NCI-H345 (cell line): ENCODE measurements at places on chromosomes 1 and 21.

DNA sequence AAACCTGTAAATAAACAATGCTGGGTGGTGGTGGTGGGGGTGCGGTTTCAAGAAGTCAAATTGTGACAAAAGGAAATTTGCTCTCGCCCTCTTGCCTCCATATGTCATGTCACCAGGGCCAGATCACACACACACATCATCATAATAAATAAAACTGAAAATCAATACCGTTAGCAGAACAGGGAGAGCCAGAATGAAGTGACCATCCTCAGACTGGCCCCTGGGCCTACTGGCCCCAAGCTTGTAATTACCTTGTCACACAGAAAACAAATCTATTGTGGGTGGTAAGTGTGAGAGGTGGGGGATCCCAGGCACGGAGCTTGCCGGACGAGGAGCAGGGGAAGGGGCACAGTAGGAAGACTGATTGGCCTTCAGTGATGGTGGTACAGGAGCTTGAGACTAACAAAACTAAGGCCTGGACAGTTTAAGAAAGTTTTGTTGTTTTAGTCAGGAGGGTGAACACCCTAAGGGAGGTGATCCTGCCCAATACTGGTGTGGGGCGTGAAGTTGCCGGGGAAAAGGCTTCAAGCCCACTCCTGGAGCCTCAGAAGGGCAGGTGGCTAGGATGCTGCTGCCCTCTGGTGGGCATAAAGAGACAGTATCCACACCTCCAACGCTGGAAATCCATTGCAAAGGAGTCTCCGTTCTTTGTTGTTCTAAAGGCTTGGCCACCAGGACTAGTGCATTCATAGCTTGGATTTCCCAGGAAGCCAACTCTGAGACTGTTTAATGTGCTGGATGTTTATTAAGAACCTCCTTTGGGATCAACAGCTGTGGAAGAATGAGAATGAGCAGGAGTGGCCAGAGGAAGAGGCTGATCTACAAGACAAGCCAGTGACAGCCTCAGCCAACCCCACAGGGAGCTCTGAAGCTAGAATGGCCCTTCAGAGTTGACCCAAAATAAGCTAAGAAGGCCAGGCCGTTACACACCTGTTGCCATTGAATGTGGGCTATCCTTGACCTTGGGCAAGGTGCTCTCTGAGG lies 8.1 kb upstream of the C1orf216 start:
- peak; percentile 42 for DNase-seq

- DNase-seq: no peak
Measured at GRCh38 chr1:10857687-10858086, 61.2 kb upstream of the CASZ1 start.

DNA sequence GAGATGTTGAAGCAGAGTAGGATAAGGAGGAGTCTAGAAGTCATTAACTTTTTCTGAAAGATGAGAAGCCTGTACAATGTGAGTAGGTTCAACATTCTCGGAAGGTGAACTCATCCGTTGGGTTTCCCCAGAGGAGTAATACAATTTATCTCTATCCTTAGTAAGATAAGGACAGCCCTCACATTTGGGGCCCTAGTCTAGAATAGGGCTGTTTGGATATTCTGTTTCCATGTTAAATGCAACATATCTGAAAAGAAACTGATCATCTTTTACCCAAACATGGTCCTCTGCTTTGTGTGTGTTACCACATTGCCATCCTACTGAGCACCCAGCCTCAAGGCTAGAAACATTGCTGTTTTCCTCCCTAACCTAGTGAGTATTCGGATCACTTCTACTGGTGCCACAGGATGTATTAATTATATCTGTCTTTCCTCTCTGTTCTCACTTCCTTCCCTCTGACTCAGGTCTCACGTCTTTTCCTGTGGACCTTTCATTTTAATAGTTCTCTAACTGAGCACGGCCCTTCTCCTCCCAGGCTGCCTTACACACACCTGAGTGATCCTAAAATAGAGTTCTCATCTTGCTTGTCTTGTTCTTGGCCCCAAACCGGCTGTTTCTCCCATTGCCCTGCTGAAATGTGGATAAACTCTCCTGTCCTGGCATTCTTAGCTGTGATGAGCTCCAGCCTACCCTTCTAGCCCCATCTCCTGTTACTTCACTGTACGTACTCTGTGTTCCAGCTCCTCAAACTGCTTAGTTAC lies 91.7 kb downstream of the CDC14A start:
- no peak for DNase-seq

- no peak for DNase-seq
Measured at GRCh38 chr1:222334026-222334680, 213.8 kb downstream of the HHIPL2 start.

DNA sequence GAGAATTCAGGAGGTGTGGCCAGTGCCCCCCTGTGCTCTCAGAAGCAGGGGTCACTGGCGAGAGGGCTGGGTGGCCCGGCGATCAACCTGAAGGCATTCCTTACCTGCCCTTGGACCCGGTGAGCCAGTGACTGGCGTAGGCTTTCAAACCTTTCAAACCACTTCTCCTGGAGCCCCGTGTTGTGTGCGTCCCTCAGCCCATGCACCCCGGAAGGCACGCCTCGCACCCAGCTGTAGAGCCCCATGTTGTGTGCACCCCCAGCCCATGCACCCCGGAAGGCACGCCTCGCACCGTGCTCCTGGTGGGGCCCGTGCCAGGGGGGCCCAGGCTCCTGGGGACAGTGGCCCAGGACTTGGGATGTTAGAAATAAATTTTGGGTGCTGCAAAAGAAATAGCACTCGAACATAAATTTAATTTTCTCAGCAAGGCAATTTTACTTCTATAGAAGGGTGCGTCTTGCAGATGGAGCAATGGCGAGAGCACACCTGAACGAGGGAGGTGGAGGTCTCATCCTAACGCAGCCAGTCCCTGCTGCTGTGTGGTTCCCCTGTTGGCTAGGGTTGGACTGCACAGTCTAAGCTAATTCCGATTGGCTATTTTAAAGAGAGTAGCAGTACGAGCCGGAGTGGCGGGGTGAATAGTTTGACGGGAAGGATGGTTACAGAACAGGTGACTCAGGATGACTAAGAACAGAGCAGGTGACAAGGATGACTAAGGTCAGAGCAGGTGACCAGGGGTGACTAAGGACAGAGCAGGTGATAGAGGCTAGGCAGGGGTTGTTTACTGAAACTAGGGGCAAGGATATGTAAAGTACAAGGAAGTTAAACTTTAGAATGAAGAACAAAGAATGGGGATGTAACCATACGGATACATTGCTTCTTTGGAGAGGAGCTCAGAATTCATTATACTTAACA lies 47.4 kb downstream of the PRKCZ start:
- no peak for DNase-seq

GRCh38 chr1:158506369-158506987 lies 34.5 kb downstream of the OR10R2 start:
- DNase-seq: no peak

- no peak for DNase-seq
Measured at GRCh38 chr21:32687643-32688345, 40.0 kb downstream of the SYNJ1 start.

GRCh38 chr1:22089787-22090186 lies 37.3 kb downstream of the CDC42 start:
- no peak for DNase-seq

- DNase-seq: no peak
Measured at GRCh38 chr1:202624088-202624780, 86.0 kb downstream of the SYT2 start.

- peak; percentile 26 for DNase-seq
Measured at GRCh38 chr1:179251675-179252074, 22.2 kb upstream of the ABL2 start.

GRCh38 chr1:61058483-61059245 lies 23.7 kb upstream of the NFIA start:
- no peak for DNase-seq

- DNase-seq: no peak
Measured at GRCh38 chr1:167792188-167792565, 70.4 kb downstream of the MPZL1 start.

- no peak for DNase-seq
Measured at GRCh38 chr1:148353461-148354283, 129.4 kb downstream of the PPIAL4G start.

DNA sequence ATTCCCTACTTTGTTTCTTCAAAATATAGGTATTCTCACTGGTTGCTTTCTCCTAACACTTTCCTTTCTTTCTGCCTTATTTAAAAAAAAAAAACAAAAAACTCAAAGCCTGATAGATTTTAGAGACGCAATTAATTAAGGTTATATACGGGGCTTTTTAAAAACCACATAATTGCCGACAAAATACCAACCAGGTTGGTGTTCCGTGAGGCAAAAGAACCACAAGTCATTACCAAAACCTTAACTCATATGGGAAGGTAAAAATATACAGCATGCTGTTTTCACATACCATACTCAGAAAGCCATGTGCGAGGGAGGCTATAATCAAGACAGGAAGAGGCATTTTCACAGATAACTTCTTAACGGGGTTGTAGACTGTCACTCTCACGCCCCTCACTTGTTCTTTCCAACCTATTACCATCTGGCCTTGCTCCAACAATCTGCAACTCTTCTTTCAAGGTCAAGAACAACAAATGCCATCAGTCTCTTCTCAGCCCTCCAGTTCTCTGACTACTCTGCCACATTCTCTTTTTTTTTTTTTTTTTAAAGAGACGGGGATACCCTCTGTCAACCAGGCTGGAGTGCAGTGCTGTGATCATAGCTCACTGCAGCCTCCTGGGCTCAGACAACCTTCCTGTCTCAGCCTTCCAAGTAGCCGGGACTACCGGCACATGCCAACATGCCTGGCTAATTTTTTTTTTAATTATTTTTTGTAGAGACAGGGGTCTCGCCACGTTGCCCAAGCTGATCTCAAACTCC lies 102.6 kb downstream of the APP start:
- DNase-seq: no peak

GRCh38 chr1:201637282-201638079 lies 98.6 kb downstream of the NAV1 start:
- no peak for DNase-seq

DNA sequence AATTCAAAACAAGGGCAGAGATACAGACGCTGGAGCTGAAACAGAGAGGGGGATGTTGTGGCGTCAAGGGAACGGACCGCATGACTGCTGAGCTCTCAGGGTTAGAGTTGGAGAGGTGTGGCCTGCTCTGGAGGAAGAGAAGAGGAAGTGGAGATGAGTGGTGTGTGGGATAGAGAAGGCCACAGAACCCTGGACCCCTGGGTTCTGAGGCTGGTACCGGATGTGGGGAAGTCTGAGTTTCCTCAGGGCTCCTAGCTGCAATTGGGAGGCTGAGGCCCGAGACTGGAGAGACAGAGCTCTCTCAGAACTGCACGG lies 1.8 kb downstream of the BCAN start:
- no peak for DNase-seq

GRCh38 chr1:234216116-234216703 lies 157.0 kb upstream of the COA6 start:
- no peak for DNase-seq

DNA sequence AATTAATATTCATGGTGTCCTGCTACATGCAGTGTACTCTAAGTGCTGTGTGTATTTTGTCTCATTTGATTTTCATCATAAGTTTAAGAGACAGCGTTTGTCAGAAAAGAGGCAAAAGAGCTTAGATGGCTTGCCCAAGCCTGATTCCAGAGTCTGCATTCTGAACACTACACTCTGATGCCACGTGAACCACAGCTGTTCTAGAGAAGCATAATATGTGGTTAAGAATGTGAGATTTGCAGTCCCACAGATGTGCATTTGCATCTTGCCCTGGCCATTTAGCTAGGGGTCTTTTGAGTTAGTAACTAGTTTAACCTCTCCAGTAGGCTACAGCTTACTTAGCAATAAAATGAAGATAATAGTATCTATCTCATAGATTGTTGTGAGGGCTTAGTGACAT lies 9.2 kb upstream of the GADD45A start:
- DNase-seq: no peak

DNA sequence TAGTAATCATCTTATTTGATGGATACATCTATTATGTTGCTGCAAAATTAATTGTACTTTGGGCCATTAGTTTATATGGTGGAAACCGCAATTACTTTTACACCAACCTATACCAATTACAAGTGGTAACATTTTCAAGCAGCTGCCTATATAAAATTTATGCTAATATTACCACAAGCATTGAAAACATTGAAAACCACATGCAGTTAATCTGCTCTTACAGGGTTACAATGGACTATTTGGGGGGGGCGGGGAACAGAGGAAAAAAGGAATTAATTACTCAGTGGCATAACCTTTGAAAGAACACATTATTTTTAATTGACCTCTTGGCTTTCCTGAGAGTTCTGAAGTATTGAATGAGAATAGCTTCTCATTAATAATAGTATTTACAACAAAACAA lies 1793.2 kb downstream of the NCAM2 start:
- no peak for DNase-seq

DNA sequence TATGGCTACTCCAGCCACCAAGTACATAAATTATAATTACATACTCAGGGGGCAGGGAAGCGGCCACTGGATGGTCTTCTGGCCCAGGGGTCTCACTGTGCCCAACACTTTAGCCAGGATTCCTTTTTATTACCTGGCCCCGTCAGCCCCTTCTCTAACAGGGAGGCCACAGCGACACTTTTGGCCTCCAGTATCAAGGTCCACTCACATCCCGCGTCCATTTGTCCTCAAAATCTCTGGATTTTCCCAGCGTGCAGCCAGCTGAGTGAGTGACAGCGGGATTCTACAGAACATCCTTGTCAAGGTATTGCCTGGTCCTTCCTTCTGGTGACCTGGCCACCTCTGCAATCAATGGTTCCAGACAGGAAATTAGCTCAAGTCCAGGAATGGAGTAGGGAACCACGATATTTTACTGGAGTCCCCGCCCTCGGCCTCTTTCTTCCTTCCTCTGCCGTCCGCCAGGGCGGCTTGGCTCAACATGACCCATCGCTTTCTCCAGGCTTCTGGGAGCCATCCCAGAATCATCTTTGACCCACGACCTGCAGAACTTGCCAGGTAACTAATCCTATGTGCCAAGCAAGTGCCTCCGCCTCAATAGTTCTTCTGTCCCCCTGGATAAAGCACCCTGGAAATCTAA lies 2.7 kb upstream of the COL6A2 start:
- DNase-seq: no peak

DNA sequence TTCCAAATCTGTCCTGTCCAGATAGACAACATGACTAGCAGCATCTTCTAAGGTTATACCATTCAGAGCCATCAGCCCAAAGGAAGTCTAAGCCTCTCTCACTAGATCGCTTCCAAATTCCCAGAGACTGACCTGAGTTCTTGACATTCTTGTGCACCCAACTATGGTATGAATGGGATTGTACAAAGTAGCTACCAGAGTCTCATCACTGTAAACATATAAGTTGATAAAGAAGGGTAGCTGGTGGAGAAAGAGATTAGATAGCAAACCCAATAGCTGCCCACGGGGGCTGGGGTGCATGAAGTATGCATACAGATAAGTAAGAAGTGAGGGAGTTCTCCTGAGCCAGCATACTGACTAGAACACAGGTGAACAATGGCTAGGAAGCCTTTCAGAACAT lies 180.0 kb downstream of the PLPP3 start:
- no peak for DNase-seq

DNA sequence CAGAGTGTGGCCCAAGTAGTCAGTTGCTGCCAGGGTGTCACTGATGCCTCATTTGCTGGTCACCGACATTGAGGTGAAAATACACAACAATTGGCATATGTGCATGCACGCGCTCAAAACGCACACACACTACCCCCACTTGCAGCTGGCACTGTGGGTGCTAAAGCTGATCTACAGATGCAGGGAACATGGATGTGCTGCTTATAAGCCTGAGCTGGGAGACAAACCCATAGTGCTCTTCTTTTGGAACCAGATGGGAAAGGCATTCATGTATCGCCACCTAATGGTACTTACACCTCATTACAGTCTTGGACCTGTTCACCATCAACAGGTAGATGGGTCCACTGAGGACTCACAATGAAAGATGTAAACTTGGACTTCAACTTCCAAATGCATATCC lies 70.3 kb upstream of the CAMK1G start:
- peak; percentile 64 for DNase-seq
